CD8-positive, alpha-beta T cell (primary cell): ENCODE measurements at places on chromosomes 13 and 19. TPM values are rescaled to one million over a fixed set of nuclear protein-coding genes. Genes with fewer than 3 reads are reported as not detected.

The TEKTIP1 gene
- 5.2 TPM for total RNA-seq

DNA sequence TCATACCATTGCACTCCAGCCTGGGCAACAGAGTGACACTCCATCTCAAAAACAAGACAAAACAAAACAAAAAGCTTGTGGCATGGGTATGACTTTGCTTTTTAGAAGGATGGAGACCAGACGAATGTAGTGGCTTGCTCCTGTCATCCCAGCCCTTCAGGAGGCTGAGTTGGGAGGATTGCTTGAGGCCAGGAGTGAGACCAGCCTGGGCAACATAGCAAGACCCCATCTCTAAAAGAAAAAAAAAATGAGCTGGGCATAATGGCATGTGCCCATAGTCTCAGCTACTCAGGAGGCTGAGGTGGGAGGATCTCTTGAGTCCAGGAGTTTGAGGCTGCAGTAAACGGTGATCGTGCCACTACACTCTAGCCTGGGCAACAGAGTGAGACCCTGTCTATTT, 16.4 kb upstream of the SELENOW start:
- DNase-seq, result no peak

GRCh38 chr13:112814905-112815585, 125.2 kb downstream of the ATP11A start:
- no peak for DNase-seq

- DNase-seq, result peak; percentile 74
These were observed 607.6 kb downstream of the FGF9 start for GRCh38 chr13:22278336-22278929.

The NPAS1 gene
- total RNA-seq, result 1.1 TPM

GRCh38 chr13:74920920-74921319, 561.0 kb downstream of the TBC1D4 start:
- no peak for DNase-seq

DNA sequence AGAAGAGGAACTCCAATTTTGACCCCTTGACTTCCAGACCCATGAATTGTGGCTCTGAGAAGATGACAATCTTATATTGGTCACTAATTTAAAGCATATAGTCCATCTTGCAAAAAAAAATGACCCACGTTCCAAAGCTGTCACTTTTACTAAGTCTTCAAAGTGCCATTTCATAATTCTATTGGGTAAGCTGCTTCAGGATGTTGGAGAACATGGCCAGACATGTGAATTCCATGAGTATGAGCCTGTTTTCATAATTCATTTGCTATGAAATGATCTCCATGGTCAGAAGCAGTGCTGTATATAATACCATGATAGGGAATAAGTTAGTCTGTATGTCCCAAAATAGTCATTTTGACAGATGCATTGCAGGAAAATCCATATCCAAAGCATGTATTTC, 1787.3 kb downstream of the SLITRK5 start:
- DNase-seq, result no peak

GRCh38 chr13:112256716-112257494, 119.2 kb upstream of the SPACA7 start:
- DNase-seq, result no peak

The MYO1F gene
- 75.7 TPM for total RNA-seq

- no peak for DNase-seq
These were observed 2.1 kb upstream of the FBXO17 start for GRCh38 chr19:38977445-38978325.

DNA sequence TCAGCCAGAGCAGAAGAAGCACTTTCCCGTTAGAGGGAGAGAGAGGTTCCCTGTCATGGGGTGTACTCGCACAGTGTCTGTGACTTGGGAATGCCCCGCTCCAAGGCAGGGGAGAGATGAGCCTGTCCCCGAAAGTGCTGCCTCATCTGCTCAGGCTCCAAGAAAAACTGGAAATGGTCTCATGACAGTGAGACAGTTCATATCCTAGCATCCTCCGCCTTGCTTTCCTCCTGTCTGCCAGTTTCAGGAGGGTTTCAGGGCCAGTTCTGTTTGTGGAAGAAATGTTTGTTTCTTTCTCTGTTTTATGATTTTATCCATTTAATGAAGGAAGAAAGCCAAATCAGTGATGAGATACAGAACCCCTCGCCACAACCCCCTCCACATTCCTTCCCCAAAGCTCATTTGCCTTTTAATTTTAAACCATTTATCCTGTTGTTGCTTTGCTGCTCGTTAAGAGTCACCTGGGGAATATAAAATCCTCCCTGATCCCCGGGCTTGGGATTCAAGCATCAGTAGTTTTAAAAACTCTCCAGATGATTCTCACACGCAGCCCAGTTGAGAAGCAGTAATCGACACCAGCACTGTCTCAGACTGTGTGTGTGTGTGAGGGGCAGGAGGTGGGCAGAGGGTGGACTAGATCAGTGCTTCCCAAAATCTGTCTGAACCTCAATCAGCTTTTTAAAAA, 144.6 kb upstream of the UBL3 start:
- no peak for DNase-seq

The SULT2A1 gene
- total RNA-seq, result not detected

DNA sequence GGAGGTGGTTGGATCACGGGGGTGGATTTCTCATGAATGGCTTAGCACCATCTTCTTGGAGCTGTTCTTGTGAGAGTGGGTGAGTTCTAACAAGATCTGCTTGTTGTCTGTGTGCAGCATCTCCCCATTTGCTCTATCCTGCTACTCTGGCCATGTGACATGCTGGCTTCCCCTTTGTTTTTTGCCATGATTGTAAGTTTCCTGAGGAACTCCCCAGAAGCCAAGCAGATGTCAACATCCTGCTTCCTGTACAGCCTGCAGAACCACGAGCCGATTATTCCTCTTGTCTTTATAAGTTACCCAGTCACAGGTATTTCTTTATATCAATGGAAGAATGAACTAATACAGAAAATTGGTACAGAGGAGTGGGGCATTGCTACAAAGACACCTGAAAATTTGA, 2.3 kb upstream of the SIGLEC12 start:
- DNase-seq, result no peak

GRCh38 chr13:34249546-34250039, 431.6 kb downstream of the RFC3 start:
- no peak for DNase-seq

- no peak for DNase-seq
These were observed 442 bp downstream of the REXO1 start for GRCh38 chr19:1847684-1848398.

DNA sequence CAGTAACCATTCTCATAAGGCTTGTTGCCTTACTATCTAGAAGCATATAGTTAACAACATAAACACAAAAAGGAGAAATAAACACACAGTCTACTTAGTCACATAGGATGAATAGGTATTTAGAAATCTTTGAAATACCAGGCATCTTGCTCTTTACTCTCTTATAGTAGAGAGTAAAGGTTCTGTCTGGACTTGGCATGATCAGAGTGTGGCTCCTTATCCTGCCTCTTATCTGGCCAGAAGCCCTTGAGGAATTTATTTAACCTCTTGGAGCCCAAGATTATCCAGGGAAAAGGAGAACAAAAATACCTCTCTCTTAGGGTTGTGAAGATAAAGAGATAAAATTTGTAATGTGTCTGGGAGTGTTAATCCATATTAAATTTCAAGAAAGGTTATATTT, 100.2 kb upstream of the MBNL2 start:
- DNase-seq, result no peak

DNA sequence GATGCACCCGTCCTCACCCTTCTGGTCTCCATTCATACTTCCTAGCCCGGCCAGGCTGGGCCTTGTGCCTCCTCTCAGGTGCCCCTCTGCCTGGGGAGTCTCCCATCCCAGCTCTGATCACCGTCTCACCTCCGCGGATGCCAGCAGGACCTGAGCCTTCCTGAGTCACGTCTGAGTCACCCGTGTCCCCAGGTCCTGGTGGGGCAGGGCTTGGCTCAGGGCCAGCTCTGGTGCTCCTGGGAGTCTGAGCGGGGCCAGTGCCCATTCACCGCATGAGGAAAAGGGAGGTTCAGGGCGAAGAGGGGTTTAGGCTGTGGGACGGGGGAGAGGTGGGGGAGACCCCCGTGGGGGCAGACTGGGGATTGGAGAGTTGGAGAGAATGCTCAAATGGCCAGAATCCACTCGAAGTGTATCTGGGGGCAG, 593 bp downstream of the ATP8B3 start:
- DNase-seq, result peak; percentile 57

- no peak for DNase-seq
These were observed 205.4 kb downstream of the ZNF536 start for GRCh38 chr19:30577551-30578105.

GRCh38 chr13:75792526-75793187, 156.5 kb downstream of the LMO7 start:
- DNase-seq, result no peak

- no peak for DNase-seq
These were observed 17.2 kb upstream of the SLITRK6 start for GRCh38 chr13:85816413-85816812.

GRCh38 chr19:11554160-11554559, 4.9 kb downstream of the ELOF1 start:
- no peak for DNase-seq

DNA sequence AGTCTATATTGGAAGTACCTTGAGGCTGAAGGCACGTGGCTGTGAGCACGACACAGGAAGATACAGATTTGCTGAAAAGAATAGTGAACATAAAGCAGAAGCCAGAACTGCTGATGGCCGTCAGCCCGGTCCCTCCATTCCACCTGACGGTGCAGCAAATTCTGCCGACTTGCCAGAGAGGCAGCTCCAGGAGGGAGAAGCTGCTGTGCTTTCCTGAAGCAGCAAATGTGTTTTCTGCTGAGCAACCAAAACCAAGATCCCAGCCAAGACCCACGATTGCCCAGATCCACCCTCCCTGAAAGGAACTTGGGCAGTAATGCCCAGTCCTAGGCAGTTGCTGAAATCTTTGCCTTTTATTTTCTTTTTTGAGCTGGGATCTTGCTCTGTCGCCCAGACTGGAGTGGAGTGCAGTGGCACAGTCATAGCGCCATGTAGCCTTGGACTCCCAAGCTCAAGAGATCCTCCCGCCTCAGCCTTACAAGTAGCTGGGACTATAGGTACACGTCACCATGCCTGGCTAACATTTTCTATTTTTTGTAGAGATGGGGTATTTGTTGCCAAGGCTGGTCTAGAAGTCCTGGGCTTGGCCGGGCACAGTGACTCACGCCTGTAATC, 7.0 kb upstream of the RCN3 start:
- DNase-seq, result no peak

The AZU1 gene
- total RNA-seq, result 0.87 TPM

The CD22 gene
- total RNA-seq, result 7.9 TPM

- DNase-seq, result no peak
These were observed 12.9 kb downstream of the AKT2 start for GRCh38 chr19:40272261-40272660.

The NKG7 gene
- 159 TPM for total RNA-seq

- DNase-seq, result no peak
These were observed 127.4 kb downstream of the SLITRK5 start for GRCh38 chr13:87798536-87798935.
